Esophagus squamous epithelium (tissue), 5 donors: ENCODE measurements at places on chromosomes 5 and 9.

DNA sequence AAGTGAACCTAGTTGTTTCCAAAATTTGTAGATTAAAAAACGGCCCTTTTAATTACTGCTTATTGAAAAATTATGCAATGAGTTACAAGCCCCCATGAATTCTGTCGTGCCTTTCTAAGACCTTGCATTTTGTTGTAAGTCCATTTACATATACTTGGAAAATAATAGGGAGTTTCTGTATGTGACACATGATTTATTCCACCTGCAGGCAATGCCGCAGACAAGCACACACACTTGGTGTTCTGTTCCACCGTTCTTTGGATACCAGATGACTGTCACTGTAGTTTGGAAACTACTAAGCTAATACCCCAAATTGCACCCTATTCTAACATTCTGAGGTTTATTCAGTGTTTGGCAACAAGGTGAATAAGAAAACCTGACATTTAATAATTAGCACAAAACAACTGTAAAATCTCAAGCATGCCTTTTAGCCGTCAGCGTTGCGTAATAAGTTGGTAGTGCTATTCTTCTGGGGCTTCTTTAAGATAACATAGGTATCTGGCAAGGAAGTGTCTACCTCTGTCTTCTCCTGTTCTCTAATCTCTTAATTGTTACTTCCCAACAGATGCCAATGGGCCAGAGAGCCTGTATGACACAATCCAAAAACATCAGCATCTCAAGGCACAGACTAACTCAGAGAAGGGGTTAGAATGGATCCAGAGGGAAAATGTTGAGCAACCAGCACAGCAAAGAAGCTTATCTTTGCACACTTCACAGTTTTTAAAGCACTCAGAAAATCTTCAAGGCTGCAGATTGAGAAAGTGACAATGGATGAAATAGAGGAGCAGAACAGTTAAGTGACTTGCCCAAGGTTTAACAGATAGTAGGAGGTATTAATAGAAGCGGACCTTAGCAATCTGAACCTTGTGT lies 48.2 kb upstream of the DPYSL3 start:
- no peak overlapping the region for H3K4me3 ChIP-seq
- DNase-seq: no peak
- H3K27ac ChIP-seq: peak overlapping the region; percentile 29
- H3K36me3 ChIP-seq: no peaks in the 10 kb centered on the region

- no peaks in the 10 kb centered on the region for H3K36me3 ChIP-seq
- peak; percentile 6 for DNase-seq
- peak overlapping the region; percentile 81 for H3K4me3 ChIP-seq
Measured at GRCh38 chr5:81749561-81750307, 1.2 kb downstream of the SSBP2 start.

GRCh38 chr5:123700624-123701287 lies 188.8 kb downstream of the CSNK1G3 start:
- H3K36me3 ChIP-seq: no peaks in the 10 kb centered on the region
- H3K4me3 ChIP-seq: no peak overlapping the region
- no peak for DNase-seq
- no peaks in the 10 kb centered on the region for H3K27me3 ChIP-seq

DNA sequence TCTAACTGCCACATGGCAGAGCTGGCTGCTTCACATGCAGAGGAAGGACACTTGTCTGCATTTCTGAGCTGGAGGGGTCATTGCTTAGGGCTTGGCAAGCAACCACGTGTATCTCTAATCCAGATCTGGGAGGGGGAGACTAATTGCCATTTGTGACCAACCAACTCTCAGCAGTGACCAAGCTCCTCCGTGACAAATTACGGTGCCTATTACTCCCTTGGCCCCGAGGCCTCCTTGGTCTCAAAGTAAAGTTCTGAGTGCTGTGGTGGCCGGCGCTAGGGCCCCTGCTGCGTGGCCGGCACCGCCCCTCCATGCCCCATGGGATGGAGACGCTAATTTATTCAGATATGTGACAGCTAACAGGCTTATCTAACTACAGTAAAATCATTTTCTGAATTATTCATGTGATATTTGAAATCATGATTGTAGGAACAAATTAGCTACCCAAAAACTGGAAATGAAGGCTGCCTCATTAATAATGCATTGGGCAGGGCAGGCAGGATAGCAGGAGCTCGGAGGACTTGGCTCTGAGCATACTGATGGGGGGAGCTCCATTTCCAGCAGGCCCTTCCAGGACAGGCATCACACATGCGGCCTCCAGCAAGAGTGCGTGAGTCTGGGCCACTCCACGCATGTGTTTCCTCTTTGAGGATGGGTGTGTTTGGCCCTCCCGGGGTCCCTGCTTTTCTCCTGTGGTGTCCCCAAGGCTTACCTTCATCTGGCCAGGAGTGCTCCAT lies 67.7 kb downstream of the C5orf15 start:
- H3K36me3 ChIP-seq: no peaks in the 10 kb centered on the region
- no peak for DNase-seq
- H3K27ac ChIP-seq: no peak overlapping the region

DNA sequence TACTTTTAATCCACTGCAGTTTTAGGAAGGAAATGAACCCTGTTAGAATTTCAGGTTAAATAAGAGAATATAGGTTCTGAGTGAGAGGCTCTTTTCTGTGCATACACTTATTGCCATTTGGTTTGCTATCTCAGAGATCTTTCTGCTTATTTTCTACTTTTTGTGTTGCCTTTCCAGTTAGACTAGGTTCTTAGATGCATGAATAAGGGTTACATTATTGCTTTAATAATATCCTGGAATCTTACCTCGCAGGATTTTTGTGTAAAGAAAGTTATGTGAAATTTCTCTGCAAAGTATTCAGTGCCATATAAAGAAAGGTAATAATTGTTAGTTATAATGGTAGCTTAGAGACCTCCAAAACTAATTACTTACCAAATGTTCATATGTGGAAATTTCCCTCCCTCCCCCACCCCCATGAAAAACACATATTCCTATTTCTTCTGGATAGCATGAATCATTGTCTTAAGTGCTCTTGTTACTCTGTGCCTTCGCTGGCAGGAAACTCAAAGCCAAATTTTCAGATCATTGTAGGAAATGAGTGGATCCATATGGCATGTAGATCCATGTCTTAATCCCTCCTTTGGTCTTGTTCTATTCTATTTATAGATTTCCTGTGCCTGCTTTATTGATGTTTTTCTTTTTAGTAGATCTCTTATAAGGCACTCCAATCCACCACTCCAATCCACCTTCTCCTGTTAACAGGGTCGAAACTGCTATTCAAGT lies 2.7 kb upstream of the APBA1 start:
- H3K4me1 ChIP-seq: peaks cover 52% of the 10 kb centered on the region
- no peaks in the 10 kb centered on the region for H3K36me3 ChIP-seq
- no peaks in the 10 kb centered on the region for H3K27me3 ChIP-seq
- no peak for DNase-seq
- peak overlapping the region; percentile 55 for H3K27ac ChIP-seq

DNA sequence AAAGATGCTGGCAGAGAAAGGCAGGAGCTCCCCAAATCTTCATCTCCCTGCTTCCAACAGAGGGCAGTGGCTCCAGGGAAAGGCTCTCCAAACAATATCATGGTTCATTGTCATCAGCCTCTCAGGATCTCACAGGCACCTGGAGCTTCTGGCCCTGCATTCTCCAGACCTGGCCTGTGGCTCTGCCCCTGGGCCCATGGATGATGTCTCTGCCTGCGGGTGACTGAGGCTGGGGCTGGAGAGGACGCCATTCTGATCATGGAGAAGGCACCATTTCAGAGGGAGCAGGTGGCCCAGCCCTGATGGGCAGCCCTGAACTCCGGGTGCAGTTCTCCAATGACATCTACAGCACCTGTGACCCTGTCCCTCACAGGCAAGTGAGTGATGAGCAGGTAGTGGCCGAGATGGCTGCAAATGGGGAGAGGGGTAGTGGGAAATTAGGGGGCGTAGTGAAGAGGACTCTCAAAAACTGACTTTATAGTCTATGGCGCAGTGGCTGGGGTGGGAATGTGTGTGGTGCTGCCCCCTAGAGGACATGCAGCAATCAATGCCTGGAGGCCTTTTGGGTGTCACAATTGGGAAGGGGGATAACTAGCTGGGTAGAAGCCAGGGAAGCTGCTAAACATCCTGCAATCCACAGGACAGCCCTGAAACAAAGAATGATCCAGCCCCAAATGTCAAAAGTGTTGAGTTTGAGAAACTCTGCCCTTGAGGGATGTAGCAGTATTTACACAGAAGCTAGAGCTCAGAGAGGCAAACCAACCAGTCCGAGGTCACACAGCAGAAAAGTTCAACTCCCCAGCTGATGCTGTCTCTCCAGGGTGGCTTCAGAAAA lies 3.2 kb downstream of the SH3PXD2B start:
- peak overlapping the region; percentile 94 for H3K27ac ChIP-seq
- DNase-seq: no peak
- H3K36me3 ChIP-seq: no peaks in the 10 kb centered on the region
- peaks cover 4% of the 10 kb centered on the region for H3K27me3 ChIP-seq
- no peak overlapping the region for H3K4me3 ChIP-seq
- peaks cover 31% of the 10 kb centered on the region for H3K4me1 ChIP-seq

- no peak overlapping the region for H3K4me3 ChIP-seq
- no peaks in the 10 kb centered on the region for H3K36me3 ChIP-seq
- H3K27ac ChIP-seq: no peak overlapping the region
- H3K27me3 ChIP-seq: no peaks in the 10 kb centered on the region
- no peaks in the 10 kb centered on the region for H3K4me1 ChIP-seq
- no peak for DNase-seq
Measured at GRCh38 chr9:4514252-4515128, 24.2 kb downstream of the SLC1A1 start.

DNA sequence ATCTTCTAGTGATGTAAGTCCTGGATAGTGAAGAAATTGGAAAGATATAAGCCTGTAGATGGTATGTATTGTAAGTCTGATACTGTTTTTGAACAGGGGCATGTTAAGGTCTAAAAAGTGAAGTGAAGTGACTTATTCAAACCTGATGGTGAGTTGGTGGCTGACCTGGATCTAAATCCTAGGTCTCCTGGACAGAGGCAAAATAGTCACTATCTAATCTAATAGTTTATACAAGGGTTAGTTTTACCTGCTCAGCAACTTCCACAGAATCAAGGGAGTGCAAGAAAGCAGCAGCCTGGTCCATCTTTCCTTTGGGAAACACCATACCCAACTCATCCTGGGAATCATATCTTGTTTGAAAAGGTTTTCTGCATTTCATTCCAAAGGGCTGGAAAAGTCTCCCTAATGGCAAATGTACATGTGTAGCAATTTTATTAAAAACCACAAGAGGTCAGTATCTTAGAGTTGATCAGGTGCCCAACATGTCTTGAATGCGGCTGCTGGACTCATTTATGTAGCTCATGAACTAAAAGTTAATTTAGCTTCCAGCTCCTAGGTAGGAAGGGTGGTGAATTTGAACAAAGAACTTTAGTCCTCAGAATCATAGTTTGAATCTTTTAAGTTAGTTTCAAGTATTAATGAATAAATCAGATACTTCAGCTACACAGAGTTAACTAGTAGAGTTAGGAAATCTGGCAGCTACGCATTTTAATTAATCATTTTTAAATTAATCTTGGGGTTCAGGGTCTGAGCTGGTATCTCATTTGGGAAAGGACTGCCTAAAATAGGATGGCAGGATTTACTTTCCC lies 26.0 kb downstream of the SKP2 start:
- H3K27me3 ChIP-seq: no peaks in the 10 kb centered on the region
- H3K27ac ChIP-seq: no peak overlapping the region
- H3K4me3 ChIP-seq: no peak overlapping the region
- H3K4me1 ChIP-seq: no peaks in the 10 kb centered on the region

DNA sequence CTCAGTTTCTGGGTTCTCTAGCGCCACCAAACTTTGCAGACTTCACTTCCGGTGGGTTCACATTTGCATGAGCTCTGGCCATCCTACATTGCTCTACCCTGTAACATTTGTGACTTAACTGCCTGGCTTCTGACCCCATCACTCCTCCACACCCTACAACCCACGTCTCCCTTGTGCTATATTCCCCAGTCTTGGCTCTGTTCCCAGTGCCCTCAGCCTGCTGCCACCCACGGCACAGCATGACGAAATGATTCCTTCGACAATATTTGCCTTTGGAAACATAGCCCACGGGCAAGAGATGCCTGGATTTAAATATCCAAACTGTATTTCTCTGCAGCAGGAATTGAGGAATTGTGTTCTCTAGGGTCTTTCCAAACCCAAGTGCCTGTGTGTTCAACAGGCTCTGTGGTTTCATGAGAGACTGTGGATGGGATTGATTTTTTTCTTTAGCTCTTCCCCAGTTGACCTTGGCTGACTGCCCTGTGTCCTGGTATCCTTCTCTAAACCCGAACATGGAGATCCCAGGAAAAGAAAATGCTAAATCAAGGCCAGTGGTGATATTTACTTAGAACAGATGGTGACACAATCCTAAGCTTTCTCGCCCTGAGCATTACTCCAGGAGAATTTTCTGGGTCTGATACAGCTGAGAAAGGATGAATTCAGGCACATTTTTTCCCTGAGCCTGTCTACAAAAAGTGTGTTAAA lies 44.4 kb upstream of the GRIA1 start:
- H3K27ac ChIP-seq: no peak overlapping the region
- no peak for DNase-seq
- H3K36me3 ChIP-seq: no peaks in the 10 kb centered on the region
- H3K27me3 ChIP-seq: no peaks in the 10 kb centered on the region
- no peak overlapping the region for H3K4me3 ChIP-seq

DNA sequence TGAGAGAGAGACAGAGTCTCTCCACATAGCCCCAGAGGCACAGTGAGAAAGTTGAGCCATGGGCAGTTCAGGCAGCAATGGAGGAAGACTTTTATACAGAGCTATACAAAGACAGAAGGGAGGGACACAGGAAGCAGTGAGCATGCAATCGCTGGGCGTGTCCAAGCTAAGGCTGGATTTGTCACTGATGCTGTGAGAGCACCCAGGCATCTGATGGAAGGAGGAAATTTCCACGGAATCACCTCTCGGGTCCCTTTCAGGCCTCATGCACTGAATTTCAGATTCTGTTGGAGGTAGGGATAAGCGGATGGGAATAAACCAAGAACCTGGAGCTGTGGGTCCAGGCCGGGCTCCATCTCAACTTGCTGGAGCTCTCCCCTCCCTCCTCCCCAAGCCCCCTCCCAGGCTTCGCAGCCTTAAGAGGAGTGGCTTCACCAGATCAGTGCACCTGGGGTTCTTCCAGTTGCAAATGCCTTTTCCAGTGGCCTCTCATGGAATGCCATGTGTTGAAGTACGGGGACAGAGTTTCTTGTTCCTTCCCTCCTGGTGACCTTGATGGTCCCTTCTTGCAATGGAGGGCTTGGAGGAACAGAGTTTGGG lies 114.8 kb upstream of the ALDH1B1 start:
- DNase-seq: no peak
- no peaks in the 10 kb centered on the region for H3K27me3 ChIP-seq
- H3K4me3 ChIP-seq: no peak overlapping the region
- H3K4me1 ChIP-seq: no peaks in the 10 kb centered on the region

DNA sequence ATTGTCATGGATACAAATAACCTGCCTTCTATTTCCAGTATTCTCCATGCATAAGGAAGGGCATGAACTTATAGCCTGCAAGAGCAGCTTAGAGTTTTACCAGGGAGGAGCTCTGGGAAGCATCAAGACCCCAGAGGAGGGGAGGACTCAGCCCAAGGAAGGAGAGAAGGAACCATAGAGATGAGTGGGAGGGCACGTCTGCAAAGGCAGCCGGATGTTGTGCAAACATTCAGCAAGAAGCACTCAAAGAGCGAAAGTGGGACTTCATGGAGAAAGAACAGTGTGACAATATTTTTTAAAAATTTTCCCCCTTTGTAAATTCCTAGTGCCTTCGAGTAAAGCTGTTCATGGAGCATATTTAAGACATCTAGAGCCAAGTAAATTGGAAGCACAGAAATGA lies 270.1 kb upstream of the PTGER4 start:
- no peak for DNase-seq
- H3K36me3 ChIP-seq: no peaks in the 10 kb centered on the region
- H3K4me1 ChIP-seq: peaks cover 35% of the 10 kb centered on the region
